Fibroblast of pulmonary artery (primary cell): ENCODE measurements at places on chromosomes 6 and 20.

- no peak for DNase-seq
Observed at GRCh38 chr6:80543151-80543550, 436.7 kb downstream of the BCKDHB start.

DNA sequence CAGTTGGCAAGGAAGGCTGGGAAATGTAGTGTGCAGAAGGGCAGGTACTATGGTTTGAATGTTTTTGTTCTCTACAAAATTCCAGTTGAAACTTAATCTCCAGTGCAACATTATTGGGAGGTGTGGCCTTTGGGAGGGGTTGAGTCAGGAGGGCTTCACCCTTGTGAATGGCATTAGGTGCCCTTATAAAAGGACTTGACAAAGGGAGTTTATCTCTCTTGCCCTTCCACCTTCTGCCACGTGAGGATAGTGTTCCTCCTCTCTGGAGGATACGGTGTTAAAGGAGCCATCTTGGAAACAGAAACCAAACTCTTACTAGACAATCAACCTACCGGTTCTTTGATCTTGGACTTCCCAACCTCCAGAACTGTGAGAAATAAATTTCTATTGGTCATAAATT lies 82.2 kb upstream of the LRFN2 start:
- no peak for DNase-seq

DNA sequence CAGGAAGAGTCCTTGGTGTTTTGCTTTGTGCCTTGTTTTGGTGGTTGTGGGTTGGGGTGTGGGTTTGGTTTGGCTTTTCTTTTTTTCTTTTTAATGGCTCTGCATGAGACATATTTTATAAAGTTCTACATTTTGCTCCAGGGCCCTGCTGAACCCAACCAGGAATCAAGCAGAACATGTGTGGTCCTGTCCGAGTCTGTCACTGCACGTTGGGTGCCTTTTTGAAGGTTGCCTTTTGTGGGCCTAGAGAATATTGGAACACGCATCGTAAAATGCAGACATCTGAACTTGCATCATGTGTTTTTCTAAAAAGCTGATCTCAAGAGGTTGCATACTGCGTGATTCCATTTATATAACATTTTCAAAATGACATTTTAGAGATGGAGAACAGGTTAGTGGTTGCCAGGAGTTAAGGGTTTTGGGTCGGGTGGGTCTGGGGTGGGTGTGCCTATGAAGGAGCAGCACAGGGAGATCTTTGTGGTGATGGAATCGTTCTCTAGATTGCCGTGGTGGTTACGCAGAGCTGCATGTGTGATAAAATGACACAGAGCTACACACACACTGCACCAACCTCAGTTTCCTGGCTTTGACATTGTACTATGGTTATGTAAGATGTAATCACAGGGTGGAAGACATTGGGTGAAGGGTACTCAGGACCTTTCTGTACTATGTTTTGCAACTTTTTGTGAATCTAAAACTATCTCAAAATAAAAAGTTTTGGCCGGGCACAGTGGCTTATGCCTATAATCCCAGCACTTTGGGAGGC lies 80.2 kb downstream of the EYA2 start:
- DNase-seq: no peak

GRCh38 chr20:34201531-34201930 lies 39.7 kb upstream of the ASIP start:
- no peak for DNase-seq

- peak; percentile 27 for DNase-seq
Observed at GRCh38 chr6:107716688-107717089, 107.4 kb downstream of the SCML4 start.

GRCh38 chr20:31637660-31638059 lies at the start of gene COX4I2:
TSS of gene COX4I2 (plus strand) at chr20:31637912. CDS start at chr20:31639018, 1,106 bp downstream.
- DNase-seq: no peak

DNA sequence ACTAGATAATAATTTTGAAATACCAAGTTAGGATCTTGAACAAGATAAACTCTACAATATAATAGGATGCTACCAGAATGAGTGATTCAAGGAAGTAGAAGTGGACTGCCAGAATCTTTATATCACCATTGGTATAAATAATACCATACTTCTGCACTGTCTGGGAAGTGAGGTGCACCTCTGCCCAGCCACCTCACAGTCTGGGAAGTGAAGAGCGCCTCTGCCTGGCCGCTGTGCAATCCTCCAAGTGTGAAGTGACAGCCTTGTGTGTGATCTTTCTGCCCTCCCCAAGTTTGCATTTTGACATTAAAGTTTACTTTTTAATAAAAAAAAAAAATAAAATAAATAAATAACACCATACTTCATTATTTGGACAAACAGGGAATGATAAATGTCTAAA lies 18.8 kb downstream of the LATS1 start:
- DNase-seq: no peak

DNA sequence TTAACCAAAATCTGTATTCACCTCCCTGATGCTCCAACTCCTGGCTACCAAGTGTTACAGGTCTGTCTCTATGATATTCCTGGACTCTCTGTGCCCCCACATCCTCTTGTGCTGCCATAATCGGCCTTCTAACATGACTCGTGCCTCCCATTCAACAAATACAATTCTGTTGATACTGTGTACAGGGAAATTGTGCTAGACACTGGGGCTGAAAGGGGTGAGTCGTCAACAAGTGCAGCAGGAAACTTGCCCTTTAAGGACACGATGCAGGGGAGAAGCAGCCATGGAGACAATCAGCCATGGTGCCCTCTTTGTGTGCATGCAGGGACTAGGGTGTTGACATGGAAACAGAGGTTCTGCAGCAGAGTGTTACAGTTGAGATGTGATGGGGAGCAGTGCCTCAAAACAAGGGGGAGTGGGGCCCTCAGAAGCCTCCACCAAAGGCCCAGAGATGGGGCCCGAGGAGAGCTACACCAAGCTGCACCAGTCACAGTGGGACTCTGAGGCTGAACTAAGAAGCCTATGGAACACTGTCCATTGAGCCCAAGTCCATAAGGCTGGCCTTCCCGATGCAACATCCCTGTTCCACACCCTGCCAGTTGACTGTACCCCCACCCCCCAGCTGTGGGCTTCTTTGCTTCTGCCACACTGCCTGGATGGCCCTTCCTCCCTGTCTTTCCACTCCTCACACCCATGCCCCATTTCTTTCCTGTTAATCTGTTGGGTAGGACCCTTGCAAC lies 3.1 kb downstream of the PCED1A start:
- DNase-seq: no peak

- DNase-seq: no peak
Observed at GRCh38 chr20:12821249-12821648, 187.5 kb upstream of the SPTLC3 start.

GRCh38 chr6:155880900-155881299 lies 425.3 kb upstream of the NOX3 start:
- peak; percentile 20 for DNase-seq

GRCh38 chr6:35552285-35552917 lies 39.7 kb upstream of the TULP1 start:
- peak; percentile 63 for DNase-seq

GRCh38 chr6:8513174-8513573 lies 77.8 kb upstream of the SLC35B3 start:
- no peak for DNase-seq

DNA sequence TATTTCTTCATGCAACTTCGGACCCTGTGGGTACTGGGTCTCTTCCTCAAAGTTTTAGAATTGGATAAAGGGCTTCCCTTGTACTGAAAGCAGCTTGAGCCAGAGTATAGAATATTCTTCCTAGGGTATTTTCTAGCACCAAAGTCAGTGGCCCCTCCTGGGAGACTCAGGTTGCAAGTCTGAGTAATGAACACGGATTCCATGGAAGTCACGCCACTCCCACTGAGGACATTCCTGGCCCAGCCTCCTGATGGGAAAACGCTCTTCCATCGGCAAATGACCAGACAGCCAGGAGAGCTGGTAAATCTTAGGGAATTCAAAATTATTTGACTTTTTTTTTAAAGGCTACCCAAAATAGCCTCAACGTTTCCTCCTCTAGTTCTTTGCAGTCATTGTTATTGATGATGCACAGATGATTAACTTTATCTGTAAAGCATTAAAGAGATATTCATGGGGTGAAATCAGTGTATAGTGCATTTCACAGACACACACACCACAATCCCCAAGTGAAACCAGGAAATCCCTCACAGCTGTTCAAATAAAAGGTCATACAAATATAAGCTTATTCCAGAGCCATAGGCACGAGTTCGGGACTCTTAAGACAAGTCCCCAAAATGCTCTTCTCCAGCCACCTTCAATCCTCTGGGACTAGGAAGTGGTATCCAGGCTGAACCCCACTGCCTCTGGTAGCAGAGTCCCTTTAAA lies 248.8 kb downstream of the SOD2 start:
- no peak for DNase-seq

DNA sequence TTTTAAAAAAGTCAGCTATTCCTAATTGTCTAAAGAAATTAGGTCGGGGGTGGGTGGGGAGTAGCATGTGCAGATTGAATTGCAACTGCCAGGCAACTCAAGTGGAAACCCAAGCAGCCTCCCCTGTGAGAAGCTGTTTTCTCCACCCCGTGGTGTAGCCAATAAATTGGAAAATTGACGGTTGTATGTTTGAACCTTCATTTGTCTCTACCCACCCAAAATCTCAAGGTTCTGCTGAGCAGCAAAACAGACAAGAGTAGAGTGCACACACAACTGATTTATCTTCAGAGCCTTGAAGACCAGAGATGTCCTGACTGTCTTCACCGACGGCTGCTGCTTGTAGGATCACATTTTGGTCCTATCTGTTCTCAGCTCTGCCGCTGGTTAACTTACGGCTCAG lies 88.5 kb downstream of the DTD1 start:
- no peak for DNase-seq

DNA sequence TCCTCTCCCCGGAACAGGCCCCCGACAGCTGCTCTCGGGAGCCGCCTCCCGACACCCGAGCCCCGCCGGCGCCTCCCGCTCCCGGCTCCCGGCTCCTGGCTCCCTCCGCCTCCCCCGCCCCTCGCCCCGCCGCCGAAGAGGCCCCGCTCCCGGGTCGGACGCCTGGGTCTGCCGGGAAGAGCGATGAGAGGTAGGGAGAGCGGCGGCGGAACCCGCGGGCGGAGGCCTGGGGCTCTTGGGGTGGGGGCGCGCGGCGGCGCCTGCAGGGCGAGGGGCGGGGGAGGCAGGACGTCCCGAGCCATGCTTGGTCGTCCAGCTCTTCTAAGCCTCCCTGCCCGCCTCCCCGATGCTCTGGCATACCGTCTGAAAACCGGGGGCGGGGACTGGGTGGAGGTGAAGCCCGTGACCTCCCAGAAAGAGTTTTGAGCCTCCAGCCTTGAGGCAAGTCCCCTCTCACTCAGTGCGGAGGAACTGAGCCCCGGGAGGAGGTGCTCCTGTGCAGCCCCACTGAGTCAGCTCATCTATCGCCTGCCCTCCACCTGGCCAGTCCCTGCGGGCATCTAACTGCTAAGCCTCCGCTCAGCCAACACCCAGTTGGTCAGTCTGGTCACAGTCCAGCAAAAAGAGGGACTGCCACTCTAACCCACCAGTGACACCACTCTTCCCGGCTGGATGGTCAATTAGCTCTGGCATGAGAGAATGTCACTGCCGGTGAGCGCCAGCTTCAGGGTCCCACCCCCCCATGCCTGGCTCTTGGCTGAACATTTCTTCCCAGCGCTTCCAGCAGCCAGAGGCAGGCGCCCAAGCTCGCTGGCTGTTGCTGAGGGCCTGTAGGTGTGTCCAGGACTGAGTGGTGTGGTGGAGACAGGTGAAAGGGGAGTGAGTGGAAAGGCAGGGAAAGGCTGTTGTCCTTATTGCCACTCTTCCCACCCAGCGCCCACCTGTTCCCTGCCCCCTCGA lies 482 bp downstream of the DDR1 start:
- DNase-seq: peak; percentile 49

GRCh38 chr20:35226884-35227681 lies 593 bp downstream of the MMP24 start:
- peak; percentile 43 for DNase-seq

DNA sequence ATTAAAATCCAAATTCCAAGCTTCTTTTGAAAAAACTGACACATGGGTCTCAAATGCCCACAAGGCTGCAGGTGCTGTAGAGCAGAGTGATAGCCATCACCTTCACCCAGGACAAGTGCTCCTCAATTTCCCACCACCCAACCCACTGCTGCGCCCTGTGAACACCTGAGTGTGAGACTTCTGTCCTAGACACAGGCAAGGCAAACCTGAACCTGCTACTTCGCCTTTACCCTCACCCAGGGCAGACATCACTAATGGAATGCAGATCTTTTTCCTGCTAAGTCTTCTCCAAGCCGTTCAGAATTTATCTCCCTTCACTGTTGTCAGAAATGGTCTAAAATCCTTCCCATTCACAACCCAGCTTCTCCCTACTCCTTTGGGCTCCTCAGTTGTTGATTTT lies 65.9 kb downstream of the PREX1 start:
- no peak for DNase-seq

- peak; percentile 44 for DNase-seq
Observed at GRCh38 chr6:100678027-100678426, 203.1 kb downstream of the ASCC3 start.

GRCh38 chr6:127342296-127342945 lies 988 bp downstream of the ECHDC1 start:
- DNase-seq: peak; percentile 55

GRCh38 chr6:33259032-33259431 lies 12.6 kb downstream of the VPS52 start:
- DNase-seq: no peak

DNA sequence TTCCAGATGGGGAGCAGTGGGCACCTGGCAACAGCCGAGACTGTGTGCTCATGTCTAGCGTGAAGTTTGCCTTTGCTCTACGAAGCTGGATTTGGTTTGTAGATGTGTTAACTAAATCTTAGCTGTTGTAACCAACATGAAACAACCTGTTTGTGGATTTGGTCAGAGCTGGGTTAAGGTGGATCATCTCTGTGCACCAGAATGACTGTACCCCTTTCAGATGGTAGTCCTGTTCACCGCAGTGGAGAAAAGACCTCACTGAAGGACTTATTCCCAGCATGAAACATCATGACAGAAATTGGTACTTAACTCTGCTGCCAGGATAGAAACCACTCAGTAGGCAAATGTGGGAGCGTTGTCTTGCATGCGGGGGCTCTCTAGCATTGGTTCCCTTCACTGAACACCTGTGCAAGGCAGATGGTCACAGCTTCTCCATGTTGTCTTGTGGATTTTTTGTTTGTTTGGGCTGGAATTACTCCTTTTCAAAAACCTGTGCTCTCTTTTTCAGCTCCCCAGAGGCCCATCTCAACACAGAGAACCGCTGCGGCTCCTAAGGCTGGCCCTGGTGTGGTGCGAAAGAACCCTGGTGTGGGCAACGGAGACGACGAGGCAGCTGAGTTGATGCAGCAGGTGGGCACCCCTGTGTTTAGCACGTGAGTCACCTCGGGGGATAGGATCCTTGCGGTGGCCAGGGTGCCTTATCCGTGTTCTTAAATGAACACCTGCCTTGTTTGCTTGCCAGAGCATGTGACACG lies 19.3 kb upstream of the EFCAB8 start:
- DNase-seq: no peak
